HCT116 (cell line): ENCODE measurements at places on chromosomes 3 and 15.

DNA sequence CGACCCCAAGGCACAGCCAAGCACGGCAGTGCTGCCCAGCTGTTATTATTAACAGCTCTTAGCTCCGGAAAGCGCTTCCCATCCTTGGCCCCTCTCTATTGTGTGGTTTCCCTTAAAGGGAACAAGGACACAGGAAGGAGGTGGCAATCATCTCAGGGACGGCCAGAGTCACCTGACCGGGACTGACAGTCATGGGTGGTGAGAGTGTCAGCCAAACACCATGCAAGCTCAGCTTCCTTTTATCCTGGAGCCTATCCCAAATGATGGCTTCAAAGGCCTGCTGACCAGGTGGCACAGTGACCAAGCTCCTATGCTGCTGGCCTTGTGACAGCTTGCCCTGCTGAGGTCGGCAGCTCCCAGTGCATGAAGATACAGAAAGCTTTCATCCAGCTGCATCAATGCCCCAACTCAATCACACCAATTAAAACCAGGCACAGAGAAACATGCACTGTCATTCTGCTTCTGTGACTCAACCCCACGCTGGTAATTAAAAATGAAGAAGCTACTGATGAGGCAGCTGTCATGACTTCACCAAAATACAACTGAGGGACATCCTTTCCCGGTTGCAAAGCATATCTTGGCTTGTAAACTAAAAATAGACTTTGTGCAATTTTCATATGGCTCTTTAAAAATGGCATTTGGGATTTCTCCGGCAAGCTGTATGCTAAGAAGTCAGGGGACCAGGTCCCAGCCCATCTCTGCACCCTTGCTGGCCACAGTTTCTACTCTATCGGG, 34.0 kb downstream of the PCSK6 start:
- no peaks in the 10 kb centered on the region for H3K27me3 ChIP-seq
- H3K27ac ChIP-seq: no peak overlapping the region
- no peaks in the 10 kb centered on the region for H3K36me3 ChIP-seq
- no peaks in the 10 kb centered on the region for H3K4me1 ChIP-seq
- H3K4me3 ChIP-seq: no peak overlapping the region
- DNase-seq: no peak

DNA sequence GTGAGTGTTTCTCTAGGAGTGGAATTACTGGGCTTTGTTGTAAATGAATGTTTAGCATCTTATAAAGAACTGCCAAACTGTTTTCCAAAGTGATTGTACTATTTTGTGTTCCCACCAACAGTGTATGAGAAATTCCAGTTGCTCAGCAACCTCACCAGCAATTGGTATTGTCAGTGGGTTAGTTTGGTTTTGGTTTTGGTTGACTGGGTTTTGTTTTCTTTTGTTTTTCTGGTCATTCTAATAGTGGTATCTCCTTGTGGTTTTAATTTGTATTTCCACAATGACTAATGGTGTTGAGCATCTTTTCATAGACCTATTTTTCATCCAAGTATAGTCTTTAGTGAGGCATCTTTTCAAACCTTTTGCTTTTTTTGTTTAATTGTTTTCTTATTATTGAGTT, 27.1 kb downstream of the FILIP1L start:
- no peaks in the 10 kb centered on the region for H3K27me3 ChIP-seq
- no peaks in the 10 kb centered on the region for H3K4me1 ChIP-seq
- no peak for DNase-seq
- no peak overlapping the region for H3K4me3 ChIP-seq
- H3K27ac ChIP-seq: no peak overlapping the region

GRCh38 chr15:68584756-68585573, 6.2 kb downstream of the CORO2B start:
- H3K36me3 ChIP-seq: no peaks in the 10 kb centered on the region
- DNase-seq: no peak
- no peak overlapping the region for H3K4me3 ChIP-seq
- H3K27ac ChIP-seq: no peak overlapping the region
- H3K27me3 ChIP-seq: no peaks in the 10 kb centered on the region

- no peak for DNase-seq
- no peak overlapping the region for H3K27ac ChIP-seq
- H3K27me3 ChIP-seq: 0 out of 2 replicates have a peak, but pooled peaks cover 3% of the 10 kb centered on the region
- no peaks in the 10 kb centered on the region for H3K36me3 ChIP-seq
- no peaks in the 10 kb centered on the region for H3K4me1 ChIP-seq
Observed at GRCh38 chr3:169467751-169468150, 195.8 kb downstream of the MECOM start.

DNA sequence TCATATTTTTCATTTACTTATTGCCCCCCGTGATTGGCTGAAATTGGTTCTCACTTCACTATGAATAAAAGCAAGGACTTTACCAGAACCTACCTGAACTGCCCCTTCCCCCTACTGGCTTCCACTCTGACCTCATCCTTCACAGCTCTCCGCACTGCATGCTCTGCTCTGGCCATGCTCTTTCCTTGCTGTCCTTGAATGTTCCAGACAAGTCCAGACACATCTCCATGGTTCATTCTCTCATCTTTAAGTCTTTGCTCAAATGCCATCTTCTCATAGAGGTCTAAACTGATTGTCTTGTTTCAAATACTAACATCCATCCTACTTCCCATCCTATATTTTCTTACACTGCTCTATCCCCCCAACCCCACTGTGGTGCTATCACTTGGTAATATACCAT, 129.4 kb downstream of the CHST2 start:
- no peak for DNase-seq
- H3K4me3 ChIP-seq: no peak overlapping the region
- H3K4me1 ChIP-seq: no peaks in the 10 kb centered on the region
- H3K27ac ChIP-seq: no peak overlapping the region
- no peaks in the 10 kb centered on the region for H3K27me3 ChIP-seq

GRCh38 chr3:48784426-48785120, 63.1 kb downstream of the PRKAR2A start:
- no peak overlapping the region for H3K27ac ChIP-seq
- no peak overlapping the region for H3K4me3 ChIP-seq
- H3K4me1 ChIP-seq: no peaks in the 10 kb centered on the region
- no peaks in the 10 kb centered on the region for H3K27me3 ChIP-seq
- H3K36me3 ChIP-seq: peaks cover 3% of the 10 kb centered on the region; the same call in 1 of the 2 replicates

DNA sequence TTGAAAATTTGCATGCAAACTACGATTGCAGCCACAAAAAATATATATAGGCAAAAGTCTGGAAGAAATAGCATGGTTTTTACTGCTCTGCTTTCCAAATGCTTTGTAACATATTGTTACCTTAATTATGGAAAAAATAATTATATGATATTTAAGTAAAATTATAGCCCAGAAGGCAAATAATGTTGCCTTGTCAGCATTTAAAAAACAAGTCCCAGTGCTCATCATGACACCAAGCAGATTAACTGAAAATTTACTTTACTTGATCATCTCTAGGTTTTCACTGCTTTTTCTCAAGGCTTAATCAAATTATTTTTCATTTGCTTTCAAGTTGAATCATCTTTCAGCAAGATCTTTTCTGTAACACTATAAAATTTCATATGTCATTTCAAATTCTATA, 262.9 kb downstream of the ZMAT3 start:
- no peak for DNase-seq
- H3K36me3 ChIP-seq: no peaks in the 10 kb centered on the region
- no peak overlapping the region for H3K27ac ChIP-seq

DNA sequence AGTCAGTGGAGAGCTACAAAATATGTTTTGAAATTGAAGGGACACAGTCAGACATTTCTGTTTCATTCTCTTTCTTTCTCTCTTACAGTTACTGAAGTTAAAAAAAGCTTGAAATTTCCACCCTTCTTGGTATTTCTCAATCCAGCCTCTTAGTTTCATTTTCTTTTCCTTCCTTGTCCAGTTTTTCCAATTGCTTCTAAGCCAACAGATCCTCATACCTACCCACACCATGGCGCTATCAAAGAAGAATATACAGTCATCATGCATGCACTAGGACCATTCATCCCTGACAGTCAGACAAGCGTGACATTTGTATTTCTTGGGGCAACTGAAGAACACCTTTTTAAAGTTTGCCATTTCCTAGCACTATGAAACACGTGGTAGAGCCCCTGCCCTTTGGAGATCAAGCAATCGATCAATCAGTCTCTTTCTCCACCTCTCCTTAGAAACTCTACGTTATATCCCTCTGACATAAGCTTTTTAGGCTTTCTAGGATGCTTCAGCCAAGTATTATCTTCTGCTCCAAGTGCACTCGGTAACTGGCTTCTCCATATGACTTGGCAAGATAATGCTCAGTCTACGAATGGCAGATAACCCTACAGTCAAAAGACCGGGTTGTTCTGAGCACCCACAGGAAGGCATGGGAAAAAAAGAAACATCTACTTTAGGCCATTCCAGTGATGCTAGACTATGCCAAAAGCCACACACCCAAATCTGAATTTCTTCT, 65.4 kb downstream of the FBN1 start:
- H3K4me1 ChIP-seq: no peaks in the 10 kb centered on the region
- H3K36me3 ChIP-seq: no peaks in the 10 kb centered on the region
- DNase-seq: no peak
- no peaks in the 10 kb centered on the region for H3K27me3 ChIP-seq
- H3K27ac ChIP-seq: no peak overlapping the region

- no peak overlapping the region for H3K27ac ChIP-seq
- H3K36me3 ChIP-seq: no peaks in the 10 kb centered on the region
- no peak overlapping the region for H3K4me3 ChIP-seq
- peaks cover 46% of the 10 kb centered on the region; the same call in 1 of the 2 replicates for H3K27me3 ChIP-seq
- no peak for DNase-seq
- no peaks in the 10 kb centered on the region for H3K4me1 ChIP-seq
Observed at GRCh38 chr15:59879506-59880265, 124.4 kb upstream of the FOXB1 start.

GRCh38 chr3:105094588-105094987, 272.1 kb upstream of the ALCAM start:
- DNase-seq: no peak
- no peaks in the 10 kb centered on the region for H3K27me3 ChIP-seq
- H3K4me1 ChIP-seq: no peaks in the 10 kb centered on the region
- no peaks in the 10 kb centered on the region for H3K36me3 ChIP-seq
- H3K27ac ChIP-seq: no peak overlapping the region

GRCh38 chr3:167728176-167728575, 6.5 kb downstream of the PDCD10 start:
- H3K4me1 ChIP-seq: peaks cover 3% of the 10 kb centered on the region

GRCh38 chr3:11899826-11900225, 53.1 kb upstream of the TAMM41 start:
- H3K4me1 ChIP-seq: no peaks in the 10 kb centered on the region
- H3K27me3 ChIP-seq: peaks cover 7% of the 10 kb centered on the region; the same call in 1 of the 2 replicates
- H3K27ac ChIP-seq: no peak overlapping the region
- H3K4me3 ChIP-seq: no peak overlapping the region

DNA sequence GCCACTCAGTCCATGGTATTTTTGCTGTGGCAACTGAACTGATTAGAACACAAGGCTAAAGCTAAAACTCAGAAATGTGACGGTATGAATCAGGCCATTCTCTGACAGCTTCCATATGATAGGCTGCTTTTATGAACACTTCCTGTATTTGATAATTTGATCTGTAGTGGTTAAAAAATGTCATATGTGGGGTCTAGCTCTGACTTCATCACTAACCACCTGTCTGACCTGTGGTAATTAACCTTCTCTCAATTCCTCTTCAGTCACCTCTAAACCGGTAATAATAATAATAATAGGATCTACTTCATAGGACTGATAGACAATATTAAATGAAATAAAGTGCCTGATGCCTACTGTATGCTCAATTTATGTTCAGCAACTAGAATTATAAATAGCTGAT, 223.2 kb downstream of the MBNL1 start:
- H3K27ac ChIP-seq: no peak overlapping the region
- no peaks in the 10 kb centered on the region for H3K4me1 ChIP-seq
- H3K27me3 ChIP-seq: no peaks in the 10 kb centered on the region
- DNase-seq: no peak

- H3K27ac ChIP-seq: no peak overlapping the region
- H3K4me3 ChIP-seq: no peak overlapping the region
Observed at GRCh38 chr15:57057134-57057930, 138.9 kb downstream of the TCF12 start.

DNA sequence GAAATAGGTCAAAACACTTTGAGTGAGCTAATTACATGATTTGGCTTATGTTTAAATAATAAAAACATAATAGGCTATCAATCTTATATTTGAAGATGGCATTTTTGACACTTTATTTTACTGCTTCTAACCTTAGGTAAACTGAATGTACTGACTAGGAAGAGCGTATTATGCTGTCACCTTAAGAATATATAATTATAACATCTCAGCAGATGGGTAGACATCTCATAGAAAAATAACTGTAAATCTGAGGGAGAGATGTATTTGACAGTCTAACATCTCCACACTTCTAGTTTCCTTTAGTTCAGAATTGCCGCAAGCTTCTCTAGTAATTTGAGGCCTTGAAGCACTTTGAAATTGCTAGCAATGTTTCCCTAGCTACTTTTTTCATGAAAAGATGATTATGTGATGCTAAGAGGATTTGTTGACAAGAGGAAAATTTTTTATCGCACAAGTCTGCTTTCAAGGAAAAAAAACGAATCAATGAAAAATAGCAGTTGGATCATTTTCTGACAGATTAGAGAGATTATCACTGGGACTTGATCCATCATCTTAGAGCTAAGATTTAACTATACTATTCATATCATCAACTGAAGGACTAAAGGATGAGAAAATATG, 238.2 kb upstream of the NAALADL2 start:
- no peaks in the 10 kb centered on the region for H3K36me3 ChIP-seq
- no peaks in the 10 kb centered on the region for H3K4me1 ChIP-seq
- DNase-seq: no peak

DNA sequence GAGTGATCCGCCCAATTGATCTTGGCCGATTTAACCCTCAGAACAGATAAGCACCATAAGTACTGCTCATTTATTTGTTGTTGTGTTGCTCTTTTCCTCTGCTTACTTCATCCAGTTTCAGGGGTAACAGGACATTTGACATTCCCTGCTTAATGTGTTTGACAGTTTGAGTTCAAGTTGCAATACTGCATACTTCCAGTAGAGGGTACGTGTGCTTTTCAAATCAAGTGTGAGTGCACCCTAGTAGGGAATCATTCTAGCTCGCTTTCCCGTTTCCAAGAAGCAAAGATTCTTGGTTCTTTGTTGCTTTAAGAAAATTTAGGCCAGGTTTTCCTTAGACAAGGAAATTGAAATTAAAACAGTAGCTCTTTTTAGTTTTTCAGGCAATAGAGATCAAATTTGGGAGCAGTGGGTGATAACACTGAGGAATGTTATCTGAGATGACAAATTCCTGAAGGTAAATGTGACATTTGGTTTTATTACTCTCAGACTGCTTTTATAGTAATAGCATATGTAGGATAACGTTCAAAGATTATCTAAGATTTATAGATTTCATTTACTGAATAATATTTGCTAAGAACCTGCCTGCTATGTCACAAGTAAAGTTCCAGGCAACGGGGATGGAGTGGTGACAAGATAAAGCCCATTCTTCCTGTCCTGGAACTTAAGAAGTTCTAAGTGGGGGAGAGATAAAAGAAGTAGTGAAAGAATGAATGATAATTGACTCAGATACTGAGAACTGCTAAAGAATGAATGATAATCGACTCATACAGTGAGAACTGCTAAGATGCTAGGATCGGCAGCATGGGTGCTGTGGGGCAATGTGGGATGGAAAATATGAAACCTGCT, 73.3 kb downstream of the SYNPR start:
- peak; percentile 47 for DNase-seq
- no peaks in the 10 kb centered on the region for H3K36me3 ChIP-seq
- no peak overlapping the region for H3K27ac ChIP-seq
